Activated CD4-positive, alpha-beta T cell treated with anti-CD3 and anti-CD28 coated beads, Interleukin-2, amount 50 U/mL, for 4 hours (primary cell): ENCODE measurements at places on chromosomes 3 and 15.
A peak's percentile ranks its signal among the peaks of the same experiment; 100 is the strongest.

- DNase-seq: no peak
Observed at GRCh38 chr3:140081887-140082286, 146.9 kb downstream of the CLSTN2 start.

- DNase-seq: peak; percentile 63
Observed at GRCh38 chr3:169813757-169814517, 1.2 kb upstream of the LRRC34 start.

DNA sequence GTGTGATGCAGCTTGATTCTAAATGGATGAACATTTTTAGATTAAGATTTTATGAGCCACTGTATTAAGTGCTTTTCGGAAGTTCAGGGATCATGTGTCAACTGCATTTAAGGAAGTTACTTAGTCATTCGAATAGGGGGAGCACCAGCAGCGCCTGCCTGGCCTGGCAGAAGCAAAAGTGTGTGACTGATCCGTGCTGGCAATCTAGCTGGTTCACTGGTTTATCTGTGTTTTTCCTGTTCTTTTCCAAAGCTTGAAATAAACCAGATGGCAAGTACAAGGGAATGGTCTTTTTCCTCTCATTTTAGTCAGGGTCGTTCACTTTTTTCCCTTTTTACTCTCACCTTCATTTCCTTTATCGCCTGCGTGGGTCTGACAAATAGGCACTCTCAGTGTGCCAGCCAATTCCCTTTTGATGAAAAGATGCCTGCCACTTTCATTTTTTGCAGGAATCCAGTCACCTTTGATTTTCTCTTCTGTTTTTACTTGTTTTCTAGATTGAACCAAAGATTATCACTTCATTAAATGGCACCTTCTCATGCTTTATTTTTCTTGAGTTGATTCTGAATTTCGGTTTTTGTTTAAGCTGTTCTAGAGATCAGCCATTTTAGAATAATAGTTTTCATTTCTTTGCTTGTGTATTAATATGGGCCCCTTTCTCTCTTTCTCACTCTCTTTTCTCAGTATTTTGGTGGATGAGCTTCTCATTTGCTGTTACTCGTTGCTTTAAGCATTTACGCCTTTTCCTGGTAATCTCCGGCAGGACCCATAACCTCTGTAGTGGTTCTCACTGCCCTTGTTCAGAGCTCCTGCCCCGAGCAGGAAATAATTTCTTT is 2.8 kb downstream of the ABHD2 start:
- DNase-seq: peak; percentile 49

GRCh38 chr3:183581496-183582155 is 26.1 kb upstream of the KLHL6 start:
- no peak for DNase-seq

DNA sequence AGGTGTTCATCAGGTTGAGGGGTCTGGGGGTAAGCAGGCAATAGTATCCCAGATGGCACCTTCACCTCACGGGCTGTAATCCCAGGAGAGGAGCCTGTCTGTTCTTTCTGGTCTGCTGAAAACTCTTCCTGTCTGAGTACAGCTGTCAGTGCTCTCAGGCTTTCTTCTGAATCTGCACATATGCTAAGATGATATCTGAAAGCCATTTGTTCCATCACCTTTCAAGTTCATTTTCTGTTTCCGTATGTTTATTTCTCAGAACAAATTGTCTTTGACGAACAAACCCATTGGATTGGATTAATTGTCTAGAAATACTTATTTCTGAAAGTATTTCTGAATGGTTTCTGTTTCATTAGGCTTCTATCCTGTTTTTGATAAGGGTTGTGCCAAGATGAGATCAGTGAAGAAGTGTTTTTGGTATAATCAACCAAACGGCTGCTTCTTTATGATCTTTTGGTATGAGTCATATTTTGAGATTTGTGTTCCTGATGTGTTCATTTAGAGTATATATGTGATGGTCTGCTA is 13.3 kb downstream of the ZNF592 start:
- no peak for DNase-seq

DNA sequence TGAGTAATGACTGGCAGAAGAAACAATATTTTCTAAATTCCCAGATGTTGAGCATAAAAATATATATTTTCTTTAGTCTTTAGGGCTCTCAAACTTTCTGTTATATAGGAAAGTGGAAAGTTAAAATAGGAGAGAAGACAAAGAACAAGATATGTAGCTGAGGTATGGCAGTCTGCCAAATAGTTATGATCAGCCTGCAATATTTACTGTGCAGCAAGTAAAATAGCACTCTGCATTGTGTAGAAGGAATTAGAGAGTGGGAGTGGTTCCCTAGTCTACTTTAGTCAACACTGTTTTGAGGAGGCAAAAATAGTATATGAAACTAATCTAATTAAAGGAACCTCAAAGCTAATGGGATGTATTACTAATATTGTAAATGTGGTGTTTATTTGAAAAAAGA is 978.1 kb upstream of the ALCAM start:
- no peak for DNase-seq

DNA sequence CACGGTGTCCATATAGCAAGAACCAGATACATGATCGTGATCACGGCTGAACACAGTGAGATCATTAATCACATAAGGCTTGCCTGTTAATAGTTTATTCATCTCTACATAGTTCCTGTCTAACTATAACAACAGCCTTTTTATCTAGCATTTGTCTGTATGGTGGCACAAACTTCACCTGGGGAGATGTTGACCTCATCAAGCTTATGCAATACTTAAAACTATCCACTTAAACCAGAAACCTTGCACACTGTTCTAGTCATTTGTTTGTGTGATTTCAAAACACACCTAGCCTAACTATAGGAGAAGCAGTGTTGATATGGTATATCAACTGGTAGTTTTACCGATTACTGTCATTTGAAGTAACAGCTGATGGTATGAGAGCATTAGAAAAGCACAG is 124.8 kb downstream of the VPS13C start:
- no peak for DNase-seq

GRCh38 chr3:157914882-157915281 is 191.3 kb downstream of the SHOX2 start:
- DNase-seq: no peak

DNA sequence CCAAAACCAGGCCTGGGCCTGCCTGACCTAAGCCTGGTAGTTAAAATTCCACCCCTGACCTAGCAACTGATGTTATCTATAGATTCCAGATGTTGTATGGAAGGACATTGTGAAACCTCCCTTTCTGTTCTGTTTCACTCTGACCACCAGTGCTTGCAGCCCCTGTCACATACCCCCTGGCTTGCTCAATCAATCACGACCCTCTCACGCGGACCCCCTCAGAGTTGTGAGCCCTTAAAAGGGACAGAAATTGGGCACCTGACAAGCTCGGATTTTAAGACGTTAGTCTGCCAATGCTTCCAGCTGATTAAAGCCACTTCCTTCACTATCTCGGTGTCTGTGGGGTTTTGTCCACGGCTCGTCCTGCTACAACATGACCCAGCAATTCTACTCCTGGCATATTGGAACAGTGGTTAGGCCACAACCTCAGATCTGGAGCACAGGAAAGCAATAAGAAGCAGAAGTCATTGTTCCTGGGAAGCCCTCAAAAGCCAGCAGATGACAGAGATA is 36.7 kb upstream of the LHFPL4 start:
- no peak for DNase-seq

DNA sequence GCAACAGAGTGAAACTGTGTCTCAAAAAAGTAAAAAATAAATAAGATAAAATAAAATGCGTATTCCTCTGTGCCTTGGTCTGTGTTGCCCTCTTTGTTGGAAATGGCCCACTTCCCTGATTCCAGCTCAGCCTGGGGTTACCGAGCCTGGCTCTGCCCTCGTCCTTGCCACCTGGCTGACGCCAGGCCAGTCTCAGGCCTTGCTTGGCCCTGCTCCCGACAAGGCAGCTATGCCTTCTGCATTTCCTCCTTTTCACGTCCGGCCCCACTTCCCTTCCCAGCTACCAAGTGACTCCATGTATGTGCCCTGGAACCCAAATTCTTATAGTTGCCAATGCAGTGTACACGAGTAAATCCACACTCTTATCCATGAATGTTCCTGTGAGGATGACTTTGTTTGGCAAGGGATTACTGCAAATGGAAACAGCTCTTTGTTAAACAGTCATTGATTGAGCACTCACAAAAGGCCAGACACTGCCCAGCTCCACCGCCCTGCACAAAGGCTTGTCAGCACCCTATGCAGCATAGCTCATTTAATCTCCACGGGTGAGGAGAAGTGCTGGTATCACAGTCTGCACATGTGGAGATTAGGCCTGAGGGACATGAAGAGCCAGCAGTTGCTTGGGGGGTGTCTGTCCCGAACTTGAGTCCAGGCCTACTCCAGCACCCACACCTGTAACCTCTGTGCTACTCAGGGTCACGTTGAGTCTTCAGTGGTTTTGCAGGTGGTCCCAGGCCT is 25.1 kb downstream of the SPSB4 start:
- no peak for DNase-seq

DNA sequence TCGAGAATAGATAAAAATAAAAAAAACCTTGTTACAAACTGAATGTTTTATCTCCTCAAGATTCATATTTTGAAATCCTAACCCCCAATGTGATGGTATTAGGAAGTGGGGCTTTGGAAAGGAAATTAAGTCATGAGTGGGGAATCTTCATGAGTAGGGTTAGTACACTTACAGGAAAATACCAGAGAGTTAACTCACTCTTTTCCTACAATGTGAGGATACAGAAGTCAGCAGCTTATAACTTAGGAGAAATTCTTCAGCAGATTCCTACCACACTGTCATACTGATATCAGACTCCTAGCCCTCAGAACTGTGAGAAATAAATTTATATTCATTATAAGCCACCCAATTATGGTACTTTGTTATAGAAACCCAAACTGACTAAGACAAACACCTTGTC is 453.1 kb downstream of the GBE1 start:
- DNase-seq: no peak

GRCh38 chr3:13801361-13802204 is 78.3 kb downstream of the WNT7A start:
- DNase-seq: no peak

GRCh38 chr3:193148688-193149473 is 92.1 kb upstream of the PLAAT1 start:
- no peak for DNase-seq

GRCh38 chr3:88034491-88035275 is 24.1 kb downstream of the CGGBP1 start:
- no peak for DNase-seq

GRCh38 chr15:98013631-98014030 is 53.1 kb downstream of the ARRDC4 start:
- no peak for DNase-seq

GRCh38 chr15:101444015-101444414 is 45.5 kb downstream of the PCSK6 start:
- DNase-seq: no peak

DNA sequence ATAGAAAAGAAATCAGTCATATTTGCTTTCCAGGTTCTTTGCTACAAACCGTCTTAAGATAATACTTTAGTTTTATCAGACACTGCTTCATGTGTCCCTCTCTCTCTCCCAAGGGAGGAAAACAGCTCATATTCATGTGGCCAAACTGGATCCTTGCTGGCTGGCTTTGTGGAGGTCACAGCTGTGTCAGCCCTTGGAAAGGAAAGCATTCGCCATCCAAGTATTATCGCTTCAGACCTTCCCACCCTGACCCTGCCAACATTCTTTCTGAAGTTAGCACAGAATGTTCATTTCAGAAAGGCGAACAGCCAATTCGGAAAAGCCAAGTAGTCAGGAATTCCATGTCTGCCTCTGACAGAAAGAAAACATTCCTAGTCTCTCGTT is 213.6 kb downstream of the FEZF2 start:
- DNase-seq: no peak

DNA sequence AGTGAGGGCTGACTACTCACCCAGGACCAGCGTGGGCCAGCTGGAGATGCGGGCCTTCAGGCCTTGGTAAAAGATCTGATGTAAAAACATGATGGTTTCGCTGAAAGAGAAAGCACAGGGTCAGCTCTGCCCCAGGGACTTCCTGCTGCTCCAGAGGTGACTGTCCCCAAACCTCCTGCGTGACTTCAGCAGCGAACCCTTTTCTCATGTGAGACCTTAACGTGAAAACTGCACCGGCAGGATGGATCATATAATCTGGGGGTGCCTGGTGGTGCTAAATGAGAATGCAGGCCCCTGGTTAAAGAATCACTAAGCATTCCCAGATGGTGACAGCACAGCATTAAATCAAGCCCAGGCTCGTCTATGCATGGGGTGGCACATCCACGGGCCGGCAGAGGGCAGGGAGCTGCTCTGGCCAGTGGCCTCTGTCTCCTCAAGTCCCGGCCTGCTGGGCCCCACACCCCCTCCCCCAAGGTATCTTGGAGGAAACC is 55.4 kb downstream of the RASGRF1 start:
- no peak for DNase-seq

DNA sequence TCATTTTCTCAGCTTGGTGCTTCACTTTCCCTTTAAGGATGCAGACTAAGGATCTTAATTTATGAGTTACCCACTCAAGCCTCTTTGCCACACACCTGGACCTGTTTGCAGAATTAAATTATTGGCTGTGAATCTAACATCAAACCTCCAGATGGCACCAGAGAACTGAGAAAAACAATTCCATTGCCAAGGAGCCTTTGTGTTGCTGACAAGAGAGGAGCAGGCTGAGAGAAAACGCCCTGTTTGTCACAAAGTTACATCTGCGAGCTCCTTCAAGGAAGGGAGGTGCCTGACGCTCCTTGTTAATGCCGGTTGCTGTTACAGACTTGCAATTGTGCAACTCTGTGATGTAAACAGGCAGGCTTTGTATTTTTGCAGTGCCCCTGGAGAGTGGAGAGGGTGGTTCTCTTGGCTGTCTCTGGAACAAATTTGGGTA is 36.3 kb upstream of the TMC3 start:
- DNase-seq: no peak

DNA sequence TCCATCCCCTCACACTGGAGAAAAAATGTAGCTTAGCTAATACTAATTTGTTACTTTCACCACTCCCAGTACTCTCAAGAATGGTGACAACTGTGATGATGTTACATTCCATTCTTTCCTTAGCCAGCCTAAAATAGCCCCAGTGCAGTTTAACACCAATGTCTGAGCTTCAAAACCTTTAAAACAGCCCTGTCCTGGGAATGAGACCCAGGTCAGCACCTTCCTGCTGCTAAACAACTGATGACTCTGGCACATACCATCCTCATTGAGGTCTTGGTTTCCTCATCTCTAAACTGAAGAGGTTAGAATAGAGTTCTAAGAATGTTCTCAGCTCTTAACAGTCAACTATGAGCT is 3.8 kb downstream of the SCAMP2 start:
- DNase-seq: no peak

GRCh38 chr3:8399686-8400085 is 101.9 kb upstream of the LMCD1 start:
- DNase-seq: no peak

DNA sequence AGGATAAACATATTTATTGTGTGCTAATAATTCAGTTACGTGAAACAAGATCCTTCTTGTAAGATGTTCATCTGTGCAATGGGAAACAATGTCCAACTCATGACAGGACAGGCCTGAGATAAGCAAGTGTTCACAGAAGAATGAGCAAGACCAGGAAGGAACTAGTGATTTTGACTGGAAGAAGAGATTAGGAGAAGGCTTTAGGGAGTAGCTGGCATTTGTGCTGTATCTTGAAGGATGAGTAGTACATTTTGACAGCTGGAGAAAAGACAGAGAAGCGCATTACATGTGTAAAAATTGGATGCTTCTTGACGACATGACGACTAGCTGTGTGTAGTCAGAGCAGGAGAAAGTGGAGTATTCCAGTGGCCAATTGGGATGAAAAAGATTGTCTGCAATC is 48.4 kb downstream of the GBE1 start:
- DNase-seq: no peak

GRCh38 chr3:16146015-16146730 is 28.3 kb upstream of the GALNT15 start:
- DNase-seq: no peak
